ENCODE measurements at places on chromosomes 7 and 10. TPM values are rescaled to one million over a fixed set of nuclear protein-coding genes. Genes with fewer than 3 reads are reported as not detected.

UCN3 gene
- not detected for polyA plus RNA-seq

SPDYE11 gene
- 0.20 TPM for polyA plus RNA-seq

SMO gene
- 36.8 TPM for polyA plus RNA-seq

DNA sequence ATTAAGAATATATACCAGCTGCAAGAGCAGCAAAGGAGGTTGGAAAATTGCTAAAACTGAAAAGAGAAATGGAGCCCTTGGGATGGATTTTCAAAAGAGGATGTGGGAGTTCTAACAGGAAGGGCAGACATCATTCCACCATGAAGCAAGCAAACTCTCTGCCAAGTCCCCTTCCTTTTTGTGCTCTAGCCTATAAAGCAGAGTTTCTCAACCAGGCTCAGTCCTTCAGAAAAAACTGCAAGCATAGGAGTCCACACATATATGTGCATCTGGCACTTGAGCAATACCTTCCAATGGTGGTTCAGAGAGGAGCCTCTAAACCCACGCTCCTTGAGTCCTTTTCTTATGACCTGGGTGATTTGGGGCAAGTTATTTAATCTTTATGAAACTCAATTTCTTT is 98.6 kb upstream of the MKX start:
- no peak for DNase-seq

- DNase-seq = no peak
These were observed 49.9 kb upstream of the CUX1 start for GRCh38 chr7:101767544-101767943.
